ENCODE measurements at places on chromosomes 3 and 15.

- H3K36me3 ChIP-seq, result no peaks in the 10 kb centered on the region
- no peak overlapping the region for H3K27ac ChIP-seq
- no peaks in the 10 kb centered on the region for H3K4me1 ChIP-seq
- H3K4me3 ChIP-seq, result no peak overlapping the region
- DNase-seq, result no peak
Measured at GRCh38 chr15:80240276-80240675, 11.7 kb downstream of the CTXND1 start.

DNA sequence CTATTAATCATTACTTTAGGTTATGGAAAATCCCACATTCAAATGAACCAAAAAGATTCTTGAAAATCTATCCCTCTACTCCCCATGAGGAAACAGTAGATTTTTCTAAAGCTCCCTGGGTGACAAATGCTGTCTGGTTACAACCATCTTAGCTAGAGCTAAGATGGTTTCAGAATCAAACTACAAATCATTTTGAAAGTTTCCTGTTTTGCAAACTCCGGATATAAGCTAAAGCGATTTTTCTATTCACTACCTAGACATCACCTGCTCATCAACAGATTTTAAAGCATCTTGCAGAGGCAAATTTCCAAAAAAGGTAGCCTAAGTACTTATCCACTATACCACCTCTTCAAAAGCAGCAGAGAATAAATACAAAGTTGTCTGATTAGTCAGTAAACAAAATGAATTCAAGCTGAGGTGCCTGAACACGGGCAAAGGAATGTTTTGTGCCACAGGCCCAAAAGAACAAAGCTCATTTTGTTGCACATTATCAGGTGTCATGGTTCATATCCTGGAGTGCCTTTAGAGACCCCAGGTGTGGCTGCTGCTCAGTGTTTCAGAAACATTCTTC lies 204.9 kb downstream of the TNIK start:
- no peak for DNase-seq
- H3K4me3 ChIP-seq, result no peak overlapping the region
- peaks cover 19% of the 10 kb centered on the region for H3K4me1 ChIP-seq
- H3K36me3 ChIP-seq, result no peaks in the 10 kb centered on the region
- H3K27ac ChIP-seq, result no peak overlapping the region

GRCh38 chr3:142228964-142229363 lies 3.6 kb upstream of the GK5 start:
- H3K27me3 ChIP-seq, result no peaks in the 10 kb centered on the region
- no peak for DNase-seq
- peaks cover 6% of the 10 kb centered on the region for H3K4me1 ChIP-seq
- H3K27ac ChIP-seq, result no peak overlapping the region

GRCh38 chr3:186757214-186757613 lies 26.2 kb upstream of the EIF4A2 start:
- no peak for DNase-seq
- H3K36me3 ChIP-seq, result no peaks in the 10 kb centered on the region
- H3K27me3 ChIP-seq, result no peaks in the 10 kb centered on the region
- no peak overlapping the region for H3K4me3 ChIP-seq
- H3K27ac ChIP-seq, result no peak overlapping the region
- no peaks in the 10 kb centered on the region for H3K4me1 ChIP-seq

DNA sequence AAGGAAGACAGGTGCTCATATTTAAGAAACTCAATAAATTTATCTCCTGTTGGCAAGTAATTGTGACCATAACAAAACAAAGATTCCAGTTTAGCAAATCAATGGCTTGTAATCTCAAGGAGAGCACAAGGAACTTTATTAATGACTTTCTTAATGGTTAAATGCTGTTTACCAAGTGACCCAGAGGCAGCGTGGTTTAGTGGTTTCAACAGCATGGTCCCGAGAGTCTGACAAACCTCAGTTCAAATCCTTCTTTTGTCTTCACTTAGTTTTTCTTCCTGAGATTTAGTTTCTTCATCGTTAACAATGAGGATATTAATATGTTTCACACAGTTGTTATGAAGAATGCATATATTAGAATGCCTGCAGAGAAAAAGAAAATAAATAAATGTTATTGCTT lies 212.6 kb downstream of the KCNMB2 start:
- H3K4me1 ChIP-seq, result no peaks in the 10 kb centered on the region
- DNase-seq, result no peak
- H3K36me3 ChIP-seq, result no peaks in the 10 kb centered on the region
- H3K27ac ChIP-seq, result no peak overlapping the region
- H3K27me3 ChIP-seq, result no peaks in the 10 kb centered on the region

GRCh38 chr3:117558681-117559080 lies 849.1 kb downstream of the TUSC7 start:
- no peak for DNase-seq
- no peaks in the 10 kb centered on the region for H3K36me3 ChIP-seq
- no peak overlapping the region for H3K4me3 ChIP-seq
- no peaks in the 10 kb centered on the region for H3K27me3 ChIP-seq

DNA sequence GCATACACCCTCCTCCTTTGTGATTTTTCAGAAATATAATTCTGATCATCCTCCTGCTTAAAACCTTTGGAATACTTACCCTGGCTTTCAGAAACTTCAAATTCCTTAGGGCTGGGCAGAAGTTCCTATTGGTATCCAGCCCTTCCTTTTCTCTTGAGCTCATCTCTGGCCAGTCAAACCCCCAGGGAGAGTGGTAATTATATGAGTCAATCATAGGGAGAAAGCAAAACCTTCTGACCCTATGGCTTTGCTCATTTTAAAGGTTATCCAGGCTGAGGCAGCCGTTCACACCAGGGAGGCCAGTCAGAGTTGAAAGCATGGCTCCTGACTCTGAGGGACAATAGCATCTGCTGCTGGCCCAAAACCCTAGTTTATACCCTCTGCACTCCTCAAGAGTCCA lies 23.9 kb upstream of the CTNNB1 start:
- DNase-seq, result no peak
- no peak overlapping the region for H3K4me3 ChIP-seq
- no peak overlapping the region for H3K27ac ChIP-seq
- peaks cover 22% of the 10 kb centered on the region for H3K4me1 ChIP-seq

DNA sequence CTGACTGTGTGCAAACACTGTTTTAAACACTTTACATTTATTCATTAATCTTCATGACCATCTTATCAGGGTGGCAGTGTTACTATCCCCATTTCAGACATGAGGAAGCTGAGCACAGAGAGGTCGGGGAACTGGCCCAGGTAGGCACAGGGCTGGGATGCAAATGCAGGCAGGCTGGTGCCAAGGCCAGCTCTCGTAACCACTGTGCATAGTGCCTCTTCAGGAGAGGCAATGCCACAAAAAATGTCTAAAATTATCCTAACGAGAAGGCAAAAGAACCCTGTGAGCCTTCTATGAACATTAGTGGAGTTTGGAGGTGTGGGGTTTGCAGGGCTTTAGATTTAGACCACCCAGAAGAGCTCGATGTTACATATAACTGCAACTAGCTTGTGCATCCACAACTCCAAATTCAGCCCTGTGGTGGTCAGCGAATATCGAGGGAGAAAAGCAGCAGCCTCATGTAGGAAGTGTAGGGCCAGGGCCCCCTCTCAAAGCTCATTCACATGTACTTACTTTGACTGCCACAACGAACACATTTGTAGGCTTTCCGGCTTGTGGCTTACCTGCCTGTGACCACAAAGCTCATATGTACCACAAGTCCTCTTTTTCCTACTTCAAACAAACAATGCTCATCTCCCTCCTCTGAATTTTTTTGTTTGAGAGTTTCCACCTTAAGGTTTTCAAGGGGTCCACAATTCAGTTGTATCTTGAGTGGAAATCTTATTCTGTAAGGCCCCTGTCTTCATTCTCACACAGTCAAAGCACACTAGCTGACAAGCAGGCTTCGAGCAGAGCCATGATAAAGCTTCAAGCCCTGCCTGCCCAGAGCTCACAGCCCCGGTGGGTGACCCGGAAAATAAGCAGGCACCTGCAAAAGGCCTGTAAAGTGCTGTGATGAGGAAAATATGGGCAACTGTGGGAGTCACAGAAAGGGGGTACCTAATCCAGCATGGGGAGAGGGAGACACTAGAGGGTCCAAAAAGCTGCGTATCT lies 722.9 kb upstream of the CFAP20DC start:
- H3K36me3 ChIP-seq, result no peaks in the 10 kb centered on the region
- H3K27me3 ChIP-seq, result no peaks in the 10 kb centered on the region
- DNase-seq, result no peak
- no peak overlapping the region for H3K4me3 ChIP-seq
- H3K27ac ChIP-seq, result no peak overlapping the region
- H3K4me1 ChIP-seq, result no peaks in the 10 kb centered on the region

GRCh38 chr3:178637802-178638201 lies 101.6 kb downstream of the KCNMB2 start:
- H3K4me3 ChIP-seq, result no peak overlapping the region
- H3K27me3 ChIP-seq, result no peaks in the 10 kb centered on the region
- no peaks in the 10 kb centered on the region for H3K4me1 ChIP-seq

- peaks cover 4% of the 10 kb centered on the region for H3K4me1 ChIP-seq
- peaks cover 7% of the 10 kb centered on the region for H3K27me3 ChIP-seq
- no peaks in the 10 kb centered on the region for H3K36me3 ChIP-seq
- H3K27ac ChIP-seq, result no peak overlapping the region
Measured at GRCh38 chr15:101490922-101491733, 1.6 kb upstream of the PCSK6 start.

DNA sequence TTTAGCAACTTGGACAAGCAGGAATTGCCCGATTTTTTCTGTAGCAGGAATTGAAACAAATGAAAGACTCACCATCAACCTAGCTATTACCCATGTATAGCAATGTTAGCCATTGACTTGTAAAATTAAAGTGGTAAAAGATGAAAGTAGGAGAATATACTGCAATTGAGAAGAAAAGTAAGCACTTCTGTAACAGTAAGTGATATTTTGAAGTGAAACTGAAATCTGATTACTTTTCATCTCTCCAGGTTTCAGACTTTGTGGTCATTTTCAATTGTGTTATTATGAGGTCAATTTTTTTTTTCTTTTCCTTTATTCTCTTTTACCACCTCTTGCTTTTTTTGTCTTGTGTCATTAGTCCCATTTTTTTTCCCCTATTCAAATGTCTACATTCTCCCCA lies 1078.2 kb downstream of the ZPLD1 start:
- H3K4me3 ChIP-seq, result no peak overlapping the region
- no peaks in the 10 kb centered on the region for H3K27me3 ChIP-seq
- H3K36me3 ChIP-seq, result no peaks in the 10 kb centered on the region
- H3K27ac ChIP-seq, result no peak overlapping the region
- H3K4me1 ChIP-seq, result no peaks in the 10 kb centered on the region
